ENCODE measurements at places on chromosomes 7 and 10. TPM values are rescaled to one million over a fixed set of nuclear protein-coding genes. Genes with fewer than 3 reads are reported as not detected.

The CRPPA gene
- 1.0 TPM for total RNA-seq

The GIMAP6 gene
- 25.4 TPM for total RNA-seq

The SLC35G1 gene
- total RNA-seq, result 4.1 TPM

The CACNA2D1 gene
- not detected for total RNA-seq

The IQUB gene
- not detected for total RNA-seq

The CHAT gene
- not detected for total RNA-seq

The TBX20 gene
- total RNA-seq, result 0.09 TPM

The TDRD1 gene
- 0.21 TPM for total RNA-seq

The SPDYE8 gene
- total RNA-seq, result not detected

The ZNF365 gene
- total RNA-seq, result 0.09 TPM

The SORCS3 gene
- total RNA-seq, result not detected

The GJD4 gene
- not detected for total RNA-seq

The ANK3 gene
- 25.2 TPM for total RNA-seq

The HOXA13 gene
- total RNA-seq, result not detected

The AMPH gene
- total RNA-seq, result not detected

The IDI2 gene
- not detected for total RNA-seq

The ELN gene
- not detected for total RNA-seq

The WAPL gene
- 37.4 TPM for total RNA-seq

The WEE2 gene
- total RNA-seq, result not detected

The UBTD1 gene
- 1.4 TPM for total RNA-seq

The RBM20 gene
- 0.05 TPM for total RNA-seq

The MAP3K8 gene
- 22.9 TPM for total RNA-seq

The TAS2R5 gene
- 1.4 TPM for total RNA-seq

- no peak for DNase-seq
Observed at GRCh38 chr10:58951746-58952145, 224.7 kb upstream of the PHYHIPL start.

- no peak for DNase-seq
Observed at GRCh38 chr10:112397592-112397991, 23.7 kb downstream of the ACSL5 start.

DNA sequence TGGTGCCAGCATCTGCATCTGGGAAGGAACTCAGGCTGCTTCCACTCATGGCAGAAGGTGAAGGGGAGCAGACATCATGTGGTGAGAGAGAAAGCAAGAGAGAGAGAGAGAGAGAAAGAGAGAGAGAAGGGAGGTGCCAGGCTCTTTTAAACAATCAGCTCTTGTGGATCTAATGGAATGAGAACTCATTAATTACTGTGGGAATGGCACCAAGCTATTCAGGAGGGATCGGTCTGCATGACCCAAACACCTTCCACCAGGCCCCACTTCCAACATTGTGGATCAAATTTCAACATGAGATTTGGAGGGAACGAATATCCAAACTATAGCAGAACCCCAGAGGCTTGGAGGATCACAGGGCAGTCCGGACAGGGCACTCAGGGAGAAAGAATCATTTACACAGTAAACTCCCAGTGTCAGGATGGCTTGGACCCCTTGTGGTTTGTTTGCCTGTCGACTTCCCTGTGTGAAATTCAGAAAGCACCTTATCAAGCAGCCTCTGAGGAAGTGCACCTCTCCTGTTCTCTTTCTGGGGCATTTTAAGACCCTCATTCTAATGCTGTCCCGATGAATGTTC, 308.5 kb downstream of the REEP3 start:
- no peak for DNase-seq

GRCh38 chr10:131830446-131831130, 70.2 kb upstream of the PPP2R2D start:
- no peak for DNase-seq

GRCh38 chr7:3206771-3207191, 94.3 kb upstream of the SDK1 start:
- no peak for DNase-seq

- no peak for DNase-seq
Observed at GRCh38 chr7:127578036-127578684, 7.2 kb downstream of the GCC1 start.

DNA sequence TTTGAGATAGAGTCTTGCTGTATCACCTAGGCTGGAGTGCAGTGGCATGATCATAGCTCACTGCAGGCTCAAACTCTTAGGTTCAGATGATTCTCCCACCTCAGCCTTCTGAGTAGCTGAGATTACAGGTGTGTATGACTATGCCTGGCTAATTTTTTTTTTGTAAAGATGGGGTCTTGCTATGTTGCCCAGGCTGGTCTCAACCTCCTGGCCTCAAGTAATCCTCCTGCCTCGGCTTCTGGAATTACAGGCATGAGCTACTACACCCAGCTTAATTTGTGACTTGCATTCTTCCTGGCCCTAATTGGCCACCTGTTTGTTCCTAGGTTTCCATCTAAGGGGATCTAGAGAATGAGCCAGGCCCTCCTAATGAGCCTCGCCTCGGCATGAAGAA, 9.3 kb downstream of the ARHGAP22 start:
- DNase-seq, result no peak

DNA sequence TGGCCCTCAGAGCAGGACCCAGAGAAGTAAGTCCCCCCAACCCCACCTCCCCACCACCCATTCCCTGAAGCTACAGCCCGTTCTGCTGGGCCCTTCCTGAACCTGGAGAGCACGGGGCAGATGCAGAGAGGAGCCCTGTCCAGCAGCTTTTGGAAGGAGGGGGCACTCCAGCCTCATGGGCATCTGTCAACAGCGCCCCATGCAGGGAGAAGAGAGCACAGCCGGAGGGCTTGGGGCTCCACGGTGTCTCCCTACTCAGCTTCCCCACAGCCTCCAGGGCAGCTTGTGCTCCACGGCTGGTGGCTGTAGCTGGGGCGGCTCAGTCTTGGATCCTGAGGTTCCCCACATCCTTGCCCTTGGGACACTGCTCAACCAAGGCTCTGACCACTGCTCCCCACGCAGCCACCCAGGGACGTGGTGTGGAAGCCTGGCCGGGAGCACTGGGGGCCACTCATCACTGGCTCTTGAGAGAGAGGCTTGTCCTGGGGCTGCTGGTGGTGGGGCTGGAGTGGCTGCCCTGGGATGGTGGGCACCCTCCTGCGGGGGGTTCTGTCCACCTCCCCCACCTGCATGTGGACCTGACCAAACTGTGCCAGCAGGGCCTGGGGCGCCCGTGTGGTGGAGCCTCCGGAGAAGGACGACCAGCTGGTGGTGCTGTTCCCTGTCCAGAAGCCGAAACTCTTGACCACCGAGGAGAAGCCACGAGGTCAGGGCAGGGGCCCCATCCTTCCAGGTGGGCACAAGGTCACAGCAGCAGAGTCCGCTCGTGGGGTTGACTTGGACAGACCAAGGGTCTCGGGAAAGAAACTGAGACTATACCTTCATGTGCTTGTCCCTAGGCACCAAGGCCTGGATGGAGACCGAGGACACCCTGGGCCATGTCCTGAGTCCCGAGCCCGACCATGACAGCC, 4.5 kb downstream of the PRAP1 start:
- DNase-seq, result no peak

DNA sequence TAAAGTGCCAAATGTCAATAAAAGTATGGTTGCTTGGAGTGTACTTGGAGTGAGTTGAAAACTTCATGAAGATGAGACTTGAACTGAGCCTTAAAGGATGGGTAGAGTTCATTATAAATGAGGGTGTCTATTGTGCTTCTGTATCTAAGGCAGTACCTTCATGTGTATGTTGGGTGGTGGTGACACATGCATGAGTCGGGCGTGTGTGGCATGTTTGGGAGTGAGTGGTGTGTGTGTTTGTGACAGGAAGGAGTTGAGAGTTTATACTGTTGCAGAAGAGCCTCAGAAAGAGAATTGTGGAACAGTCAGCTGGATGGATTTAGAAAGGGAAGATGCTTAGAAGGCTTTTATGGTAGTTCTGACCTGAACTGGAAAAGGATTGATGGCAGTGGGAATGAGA, 6.0 kb upstream of the ZRANB1 start:
- DNase-seq, result peak; percentile 60

DNA sequence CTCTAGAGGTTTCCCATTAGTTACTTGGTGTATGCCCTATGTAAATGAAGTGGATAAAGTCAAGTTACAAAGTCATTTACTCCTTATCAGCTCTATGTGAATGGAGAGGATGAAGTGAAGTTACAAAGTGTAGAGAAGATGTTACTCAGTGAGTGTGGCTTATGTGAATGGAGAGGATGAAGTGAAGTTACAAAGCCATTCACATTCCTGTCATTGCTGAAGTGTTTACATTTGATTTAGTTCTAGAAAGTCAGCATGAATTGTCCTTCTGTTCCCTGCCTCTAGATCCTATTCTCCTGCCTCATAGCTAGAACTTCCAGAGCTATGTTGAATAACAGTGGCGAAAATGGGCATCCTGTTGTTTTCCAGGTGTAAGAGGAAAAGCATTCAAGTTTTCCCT, 880.1 kb downstream of the DNAJB9 start:
- DNase-seq, result no peak

GRCh38 chr10:120927352-120927751, 76.2 kb downstream of the WDR11 start:
- no peak for DNase-seq

DNA sequence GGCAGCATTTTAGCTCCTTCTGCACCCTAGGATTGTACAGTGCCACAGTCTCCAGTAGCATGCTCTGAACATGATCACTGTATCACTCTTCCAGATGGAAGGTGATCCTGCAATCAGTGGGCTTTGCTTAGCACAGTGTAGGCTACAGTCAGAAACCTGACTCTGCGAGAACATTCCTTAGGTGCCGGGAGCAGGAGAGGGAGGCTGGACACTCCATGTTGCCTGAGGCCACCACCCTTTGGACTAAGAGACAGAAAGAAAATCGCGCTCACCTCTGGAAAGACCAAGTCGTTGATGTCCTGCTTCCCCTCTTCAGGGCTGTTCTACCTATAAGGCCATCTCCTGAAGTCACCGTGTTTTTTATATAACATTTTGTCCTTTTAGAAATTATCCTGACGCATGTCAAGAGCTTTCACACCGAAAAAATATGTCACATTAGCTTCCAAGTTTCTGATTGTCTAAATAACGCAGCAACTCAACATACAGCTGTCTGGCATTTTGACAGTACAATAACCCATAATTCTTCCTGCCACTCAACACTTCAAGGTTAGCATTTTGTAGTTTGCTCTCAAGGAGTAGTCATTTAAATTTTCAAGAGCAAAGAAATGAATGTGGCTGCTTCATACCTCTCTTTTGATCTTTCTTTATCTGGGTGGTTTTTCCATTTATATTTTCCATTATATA, 563.1 kb downstream of the LRMDA start:
- no peak for DNase-seq

GRCh38 chr10:73979141-73979808, 18.6 kb upstream of the VCL start:
- no peak for DNase-seq

DNA sequence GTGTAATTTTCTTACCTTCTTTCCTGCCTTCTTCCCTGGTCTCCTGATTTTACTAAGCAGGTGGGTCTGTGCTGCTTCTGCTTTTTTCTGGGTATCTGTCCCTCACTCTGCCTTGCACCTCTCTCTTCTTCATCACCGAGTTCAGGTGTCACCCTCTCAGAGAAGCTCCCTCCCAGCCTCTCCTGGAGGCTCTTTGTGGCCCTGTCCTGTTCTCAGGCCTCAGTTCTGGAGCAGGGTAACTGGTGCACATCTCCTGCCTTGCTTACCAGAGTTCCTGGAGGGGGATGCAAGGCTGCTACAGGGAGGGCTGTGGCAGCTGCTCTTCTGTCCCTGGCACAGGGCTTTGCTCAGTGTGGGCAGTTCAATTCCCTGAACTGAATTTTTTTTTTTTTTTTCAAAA, 66.1 kb downstream of the RBM33 start:
- DNase-seq, result no peak

- DNase-seq, result no peak
Observed at GRCh38 chr7:100346921-100347320, 11.0 kb upstream of the PILRB start.

- no peak for DNase-seq
Observed at GRCh38 chr7:158407581-158408317, 179.9 kb downstream of the PTPRN2 start.

GRCh38 chr10:35388197-35388596, 51.9 kb downstream of the CCNY start:
- DNase-seq, result no peak

DNA sequence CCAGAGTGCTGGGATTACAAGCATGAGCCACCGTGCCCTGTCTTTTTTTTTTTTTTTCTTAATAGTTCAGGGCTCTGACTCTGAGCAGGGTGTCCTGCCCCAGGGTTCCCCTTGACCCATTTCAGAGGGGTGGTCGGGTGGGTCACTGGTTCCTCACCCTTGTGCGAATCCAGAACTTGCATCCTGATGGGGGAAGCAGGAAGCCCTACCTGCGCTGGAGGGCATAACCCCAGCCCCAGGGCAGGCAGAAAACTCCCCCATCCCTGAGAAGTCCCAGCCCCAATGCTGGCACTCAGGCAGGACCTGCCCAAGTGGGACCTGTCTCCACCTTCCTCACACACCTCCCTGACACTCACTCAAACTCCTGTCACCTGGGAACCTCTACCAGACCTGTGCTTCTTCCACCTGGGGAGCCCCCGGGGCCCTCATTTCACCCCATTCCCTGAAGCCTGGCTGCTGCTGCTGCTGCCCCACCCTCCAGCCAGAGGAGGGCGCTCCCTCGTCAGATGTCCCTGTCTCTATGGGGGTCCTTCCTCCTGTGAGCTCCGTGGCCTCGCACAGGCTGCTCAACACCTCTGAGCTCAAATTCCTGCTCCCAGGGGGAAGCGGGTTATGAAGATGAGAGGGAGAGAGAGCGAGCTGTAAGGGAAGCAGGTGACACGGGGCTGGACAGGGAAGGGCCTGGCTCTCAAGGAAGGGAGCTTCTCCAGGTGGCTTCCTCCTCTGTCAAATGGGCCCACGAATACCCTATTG, 15.1 kb upstream of the ZNF273 start:
- peak; percentile 69 for DNase-seq

GRCh38 chr7:78377532-78377931, 579.0 kb downstream of the PHTF2 start:
- no peak for DNase-seq

- DNase-seq, result no peak
Observed at GRCh38 chr10:125083576-125083920, 76.8 kb downstream of the CTBP2 start.

DNA sequence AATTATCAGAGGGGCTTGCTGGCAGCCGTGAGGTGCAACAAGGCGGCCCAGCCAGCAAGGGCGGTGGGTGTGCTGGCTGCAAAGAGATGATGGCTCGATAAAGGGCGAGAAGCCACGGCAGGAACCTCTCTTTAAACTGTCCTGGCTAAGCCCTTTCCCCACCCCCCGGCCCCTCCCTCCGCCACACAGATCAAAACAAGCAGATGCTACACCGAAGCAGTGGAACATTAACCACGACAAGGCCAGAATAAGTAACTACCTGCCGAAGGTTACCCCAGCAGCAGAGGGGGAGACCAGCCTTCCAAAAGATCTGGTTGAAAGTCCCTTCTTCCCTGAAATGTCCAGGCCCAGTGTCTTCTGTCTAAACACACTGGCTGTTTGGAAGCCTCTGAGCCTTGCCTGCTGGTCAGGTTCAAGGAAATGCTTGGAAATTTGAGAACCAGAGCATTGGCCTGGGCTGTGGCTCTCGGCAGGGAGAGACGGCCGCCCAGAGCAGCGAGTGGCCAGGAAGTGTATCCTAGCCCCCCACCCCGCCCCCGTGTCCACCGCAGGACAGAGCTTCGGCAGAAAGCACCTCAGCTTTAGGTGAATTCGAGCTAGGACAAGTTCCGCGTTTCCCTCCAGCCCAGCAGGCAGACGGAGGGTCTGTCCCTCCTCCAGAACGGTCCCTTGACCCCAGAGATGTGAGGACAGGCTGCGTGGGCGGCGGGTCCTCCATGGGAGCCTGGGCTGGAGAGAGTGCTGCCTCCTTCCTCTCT, 2.1 kb downstream of the FAM20C start:
- no peak for DNase-seq

All from activated CD4-positive, alpha-beta T cell treated with anti-CD3 and anti-CD28 coated beads for 36 hours (primary cell).